ENCODE measurements at places on chromosomes 5 and 9.

DNA sequence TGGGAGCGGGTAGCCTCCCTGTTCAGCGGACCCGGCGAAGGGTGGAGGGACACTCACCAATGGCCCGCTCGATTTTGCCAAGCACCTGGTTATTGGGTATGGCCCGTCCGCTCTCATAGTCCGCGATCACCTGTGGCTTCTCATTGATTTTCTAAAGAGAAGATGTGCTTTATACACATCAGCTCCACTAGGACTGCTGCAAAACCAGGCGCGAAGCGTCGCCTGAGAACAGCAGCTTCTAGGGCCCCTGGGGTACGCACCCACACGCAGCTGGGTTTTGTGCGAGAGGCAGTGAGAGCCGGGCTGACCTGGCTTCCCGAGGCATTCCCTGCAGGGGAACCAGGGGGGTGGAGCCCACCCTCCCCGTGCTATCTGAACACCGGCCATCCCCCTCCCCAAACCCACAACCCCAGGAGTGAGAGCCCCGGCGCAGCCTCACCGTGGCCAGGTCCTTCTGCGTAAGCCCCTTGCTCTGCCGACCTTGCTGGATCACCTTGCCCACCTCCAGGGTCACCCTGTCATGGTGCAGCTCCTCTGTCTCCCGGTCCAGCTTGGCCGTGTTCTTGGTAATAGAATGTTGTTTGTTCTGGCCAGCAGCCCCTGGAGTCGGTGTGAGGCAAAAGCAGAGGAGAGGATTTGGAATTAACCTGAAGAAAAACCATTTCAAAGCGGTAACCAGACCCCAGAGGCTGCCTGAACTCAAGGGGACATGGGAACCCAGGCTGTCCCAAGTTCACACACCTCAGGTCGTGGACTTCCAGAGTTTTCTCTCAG, 3.1 kb downstream of the EDF1 start:
- no peak for DNase-seq

DNA sequence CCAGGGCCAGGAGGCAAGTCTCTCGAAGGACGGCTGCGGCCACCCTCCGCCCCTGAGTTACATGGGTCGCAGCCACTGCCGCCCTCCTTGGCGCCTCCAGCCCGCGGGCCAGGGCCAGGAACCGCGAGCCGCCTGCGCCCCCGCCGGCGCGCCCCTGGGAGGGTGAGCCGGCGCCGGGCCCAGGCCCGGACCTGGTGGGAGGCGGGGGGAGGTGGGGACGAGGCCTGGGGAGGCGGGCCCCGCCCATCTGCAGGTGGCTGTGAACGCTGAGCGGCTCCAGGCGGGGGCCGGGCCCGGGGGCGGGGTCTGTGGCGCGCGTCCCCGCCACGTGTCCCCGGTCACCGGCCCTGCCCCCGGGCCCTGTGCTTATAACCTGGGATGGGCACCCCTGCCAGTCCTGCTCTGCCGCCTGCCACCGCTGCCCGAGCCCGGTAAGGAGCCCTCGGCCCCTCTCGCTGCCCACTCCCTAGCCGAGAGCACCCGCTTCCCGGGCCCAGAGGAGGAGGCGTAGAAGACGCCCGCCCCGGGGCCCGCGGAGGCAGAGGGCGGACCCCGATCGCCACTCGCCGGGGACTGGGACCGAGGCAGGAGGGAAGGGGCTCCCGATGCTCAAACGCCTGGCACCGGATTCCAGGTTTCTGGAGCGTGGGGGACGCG, at the start of gene ASS1:
ASS1 (plus strand) TSS at position 397 of the 657 bp plus-strand sequence. CDS start 7,268 bp downstream, outside the sequence.
- DNase-seq, result peak; percentile 79

DNA sequence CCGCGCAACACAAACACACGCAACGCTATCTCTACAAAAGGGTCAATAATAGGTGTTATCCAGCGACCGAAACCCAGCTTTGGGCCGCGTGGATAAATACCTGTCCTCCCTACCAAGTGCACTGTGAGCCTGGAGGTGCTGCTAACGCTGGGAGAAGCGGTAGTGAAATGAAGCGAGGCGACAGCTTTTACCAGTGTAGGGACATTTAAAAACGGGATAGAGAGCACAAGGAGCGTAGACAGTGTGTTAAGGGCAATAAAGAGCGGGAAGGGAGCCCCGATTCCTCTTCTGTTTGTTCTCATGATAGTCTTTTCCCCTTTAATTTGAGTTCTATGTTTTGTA, 421 bp upstream of the DEPDC1B start:
- no peak for DNase-seq

DNA sequence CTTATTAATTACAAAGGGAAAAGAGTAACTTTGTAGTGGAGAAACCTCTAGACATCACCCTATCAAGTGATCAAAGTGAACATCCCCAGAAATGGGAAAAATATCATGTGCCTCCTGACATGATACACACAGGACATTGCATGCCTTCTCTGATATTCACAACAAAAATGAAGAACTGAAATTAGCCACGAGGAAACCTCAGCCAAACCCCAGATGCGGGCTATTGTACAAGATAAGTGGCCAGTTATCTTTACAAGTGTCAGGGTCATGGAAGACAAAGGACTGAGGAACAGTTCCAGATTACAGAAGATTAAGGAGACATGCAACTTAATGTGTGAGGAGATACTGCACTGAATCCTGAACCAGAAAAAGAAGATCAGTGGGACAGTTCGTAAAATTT, 23.8 kb upstream of the NPM1 start:
- no peak for DNase-seq

DNA sequence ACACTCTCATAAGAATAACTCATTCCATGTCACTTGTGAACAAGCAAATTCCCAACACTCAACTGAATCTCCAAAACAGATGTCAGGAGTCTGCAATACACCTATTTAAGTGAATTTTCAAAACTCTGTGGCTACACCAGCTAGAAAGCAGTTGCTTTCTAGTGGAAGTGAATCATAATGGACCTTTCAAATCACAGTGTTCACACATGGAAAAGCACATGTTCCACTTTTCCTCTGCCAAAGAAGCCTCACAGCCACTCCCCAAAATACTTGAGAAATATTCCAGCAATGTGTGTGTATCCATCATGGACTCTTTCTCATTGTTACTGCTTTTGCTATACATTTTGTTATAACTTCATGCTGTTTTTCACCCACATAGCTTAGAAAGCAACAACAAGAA, 17.4 kb downstream of the MARCHF3 start:
- peak; percentile 69 for DNase-seq

Data from muscle of leg (tissue), 16 donors.